ENCODE measurements at places on chromosomes 2 and 18. TPM values are rescaled to one million over a fixed set of nuclear protein-coding genes. Genes with fewer than 3 reads are reported as not detected.
A peak's percentile ranks its signal among the peaks of the same experiment; 100 is the strongest.

DNA sequence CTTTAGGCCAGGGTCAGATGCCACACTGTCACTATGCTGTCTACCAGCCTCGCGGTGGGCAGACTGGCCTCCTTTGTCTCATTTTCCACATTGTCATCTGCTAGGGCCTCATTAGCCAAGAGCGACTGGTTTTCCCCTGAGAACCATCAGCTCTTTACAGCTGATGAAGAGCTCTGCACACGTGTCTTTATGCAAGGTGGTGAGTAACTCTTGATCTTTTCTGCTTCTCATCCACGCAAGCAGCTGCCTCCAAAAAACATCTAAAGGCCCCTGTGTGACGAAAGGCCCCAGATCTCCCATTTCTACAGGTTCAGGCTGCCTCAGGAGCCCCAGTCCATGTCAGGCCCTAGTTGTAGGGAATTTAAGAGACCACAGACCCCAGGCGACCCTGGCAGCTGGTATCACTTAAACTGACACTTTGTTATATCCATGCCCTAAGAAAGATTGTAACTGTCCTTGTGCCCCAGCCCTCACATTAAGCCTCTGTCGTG lies 52.9 kb downstream of the DPYSL5 start:
- DNase-seq: no peak

GRCh38 chr2:7812231-7812995 lies 869.4 kb upstream of the ID2 start:
- no peak for DNase-seq

DNA sequence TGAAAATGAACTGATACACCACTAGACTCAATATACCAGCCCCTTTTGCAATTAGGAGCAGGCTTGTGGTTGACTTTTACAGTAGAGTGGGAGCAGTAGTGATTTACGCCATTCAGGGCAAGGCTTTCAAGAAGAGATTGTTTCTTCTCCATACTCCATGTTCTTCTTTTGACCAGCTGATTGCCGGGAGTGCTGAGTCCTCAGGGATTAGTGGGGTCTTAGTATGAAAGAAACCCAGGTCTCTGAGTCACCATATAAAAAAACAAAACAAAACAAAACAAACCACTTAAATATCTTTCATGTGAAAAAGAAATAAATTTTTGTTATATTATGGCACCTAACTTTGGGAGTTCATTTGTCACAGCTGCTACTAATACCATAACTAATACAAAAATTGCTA lies 465.6 kb upstream of the TRIB2 start:
- no peak for DNase-seq

GRCh38 chr2:26675651-26676255 lies 16.8 kb upstream of the KCNK3 start:
- DNase-seq: peak; percentile 34

- DNase-seq: no peak
These were observed 192.8 kb downstream of the PTGR3 start for GRCh38 chr18:75016025-75016717.

GRCh38 chr2:6487765-6488164 lies 377.9 kb downstream of the CMPK2 start:
- DNase-seq: no peak

GRCh38 chr2:86243272-86243671 lies 44.0 kb downstream of the MRPL35 start:
- no peak for DNase-seq

DNA sequence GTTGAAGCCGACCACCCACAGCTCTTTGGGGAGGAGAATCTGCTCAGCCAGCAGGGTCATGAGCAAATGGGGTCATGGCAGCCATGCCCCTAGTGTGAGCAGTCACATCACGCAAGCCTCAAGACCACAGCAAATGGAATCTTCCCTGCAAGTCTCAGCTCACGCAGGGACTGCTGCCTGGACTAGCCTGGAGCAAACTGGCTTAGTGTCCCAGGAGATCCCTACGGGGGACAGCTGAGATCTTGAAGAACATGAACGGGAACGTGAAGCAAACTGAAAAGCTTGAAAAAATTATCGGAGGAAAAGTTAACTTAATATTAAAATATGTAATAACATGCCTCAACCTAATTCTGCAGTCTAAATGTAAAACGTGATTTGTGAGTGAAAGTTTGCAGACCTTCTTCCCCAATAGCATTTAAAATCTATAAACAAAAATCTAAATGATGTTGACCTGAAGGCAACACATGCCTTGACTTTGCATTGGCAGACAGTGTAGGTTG lies 118.4 kb downstream of the FAM124B start:
- peak; percentile 22 for DNase-seq

GRCh38 chr2:43085505-43085904 lies 140.9 kb downstream of the ZFP36L2 start:
- DNase-seq: no peak

GRCh38 chr2:113117541-113118262 lies 9.7 kb upstream of the IL1RN start:
- peak; percentile 37 for DNase-seq

- DNase-seq: no peak
These were observed 1097.5 kb upstream of the ZEB2 start for GRCh38 chr2:145617420-145617819.

- no peak for DNase-seq
These were observed 84.3 kb downstream of the EFEMP1 start for GRCh38 chr2:55839182-55839819.

LBX2 gene
- total RNA-seq: 1.0 TPM

ANO7 gene
- total RNA-seq: 1.2 TPM

- peak; percentile 47 for DNase-seq
These were observed 591 bp downstream of the ASXL2 start for GRCh38 chr2:25877431-25878360.

DNA sequence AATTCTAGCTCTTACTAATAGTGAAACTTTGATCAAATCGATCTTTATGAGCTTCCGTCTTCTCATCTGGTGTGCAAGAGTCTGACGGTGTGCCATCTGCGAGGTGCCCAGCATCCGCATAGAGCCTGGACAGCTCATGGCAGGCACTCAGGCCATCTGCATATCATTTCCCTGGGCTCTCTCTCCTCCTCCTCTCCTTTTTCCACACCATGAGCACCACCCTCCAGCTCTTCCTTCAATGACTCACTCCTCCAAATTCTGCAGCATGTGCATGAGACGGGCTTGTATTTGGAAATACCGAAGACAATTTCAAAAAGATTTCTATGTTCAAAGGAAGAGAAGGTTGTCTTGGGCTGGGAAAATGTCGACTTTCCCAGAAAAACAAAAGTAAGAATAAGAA lies 161.1 kb downstream of the CCBE1 start:
- DNase-seq: no peak

GRCh38 chr2:215376103-215376780 lies 59.6 kb downstream of the FN1 start:
- DNase-seq: no peak

DNA sequence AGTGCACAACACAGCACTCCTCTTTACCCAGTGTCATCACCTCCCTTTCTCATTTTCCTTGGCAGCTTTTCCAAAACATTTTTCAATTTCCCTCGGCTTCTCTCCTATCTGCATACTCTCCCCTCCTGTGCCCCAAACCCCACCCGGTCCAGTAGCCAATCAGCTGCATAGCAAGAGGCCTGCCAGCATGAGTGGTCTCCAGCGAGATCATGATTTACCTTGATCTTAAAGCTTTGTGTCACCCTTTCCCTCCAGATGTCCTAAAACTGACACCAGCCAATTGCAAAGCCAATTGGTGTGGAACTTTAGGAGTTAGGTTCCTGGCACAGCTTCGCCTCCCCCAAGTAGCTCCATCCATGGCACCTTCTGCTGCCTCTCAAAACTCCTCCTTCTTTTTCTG lies 45.2 kb upstream of the SH3RF3 start:
- DNase-seq: no peak

MGAT4A gene
- 28.2 TPM for total RNA-seq

DNA sequence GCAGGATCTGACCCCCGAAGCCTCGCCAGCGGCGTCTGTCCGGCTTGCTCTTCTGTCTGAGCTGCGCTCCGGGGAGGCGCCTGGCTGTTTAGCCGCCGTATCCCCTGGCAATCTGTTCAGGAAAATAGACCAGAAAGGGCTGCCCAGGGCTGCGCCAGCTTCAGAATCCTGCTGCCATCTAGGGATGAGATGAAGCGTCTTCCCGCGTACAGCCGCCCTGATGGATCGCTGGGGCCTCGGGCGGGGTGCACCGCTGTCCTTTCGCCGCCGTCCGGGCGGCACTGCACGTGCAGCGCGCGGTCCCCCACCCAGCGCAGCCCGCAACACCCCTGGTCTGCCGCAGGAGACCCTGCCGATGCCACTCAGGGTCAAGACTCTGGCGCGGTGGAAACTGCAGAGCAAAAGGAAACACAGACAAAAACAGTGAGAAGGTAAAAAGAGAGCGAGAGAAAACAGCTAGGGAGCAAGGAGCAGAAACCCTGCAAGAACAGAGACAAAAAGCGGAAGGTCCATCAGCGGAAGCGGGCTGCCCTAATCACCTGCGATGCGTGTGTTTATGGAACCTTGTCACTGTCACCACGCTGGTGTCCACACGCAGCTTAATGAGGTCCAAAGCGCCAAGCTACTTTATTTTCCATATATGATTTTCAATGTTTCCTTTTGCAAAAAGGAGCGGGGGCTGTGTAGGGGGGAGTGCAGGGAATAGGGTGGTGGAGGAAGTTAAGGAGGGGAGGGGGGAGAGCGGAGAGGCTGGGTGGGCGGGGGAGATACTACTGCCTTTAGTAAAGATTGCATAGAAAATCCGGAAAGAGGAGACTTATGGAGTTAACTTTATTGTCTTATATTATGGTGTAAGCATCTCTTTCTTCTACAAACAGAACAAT lies 2113.3 kb upstream of the PIK3C3 start:
- DNase-seq: peak; percentile 47

- DNase-seq: no peak
These were observed 113.2 kb downstream of the ACKR3 start for GRCh38 chr2:236682651-236683422.

EMILIN1 gene
- total RNA-seq: 41.1 TPM

DNA sequence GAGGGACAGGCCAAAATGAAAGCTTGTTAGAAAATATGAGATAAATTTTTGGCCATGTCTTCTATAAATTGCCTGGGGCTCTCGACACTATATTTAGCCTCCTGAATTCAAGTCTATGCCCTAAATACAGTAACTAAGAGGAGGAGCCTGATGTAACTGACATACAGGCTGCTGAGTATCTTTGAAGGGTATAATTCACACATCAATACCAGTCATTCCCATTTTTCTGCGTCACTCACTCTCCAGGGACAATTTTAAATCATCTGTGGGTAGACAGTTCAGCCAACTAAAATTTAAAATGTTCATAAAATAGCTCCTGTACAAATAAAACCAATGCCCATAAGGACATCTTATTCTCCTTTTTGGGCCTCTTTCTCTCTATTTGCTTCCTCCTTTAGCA lies 105.9 kb downstream of the AP1S3 start:
- no peak for DNase-seq

DYNAP gene
- not detected for total RNA-seq

DNA sequence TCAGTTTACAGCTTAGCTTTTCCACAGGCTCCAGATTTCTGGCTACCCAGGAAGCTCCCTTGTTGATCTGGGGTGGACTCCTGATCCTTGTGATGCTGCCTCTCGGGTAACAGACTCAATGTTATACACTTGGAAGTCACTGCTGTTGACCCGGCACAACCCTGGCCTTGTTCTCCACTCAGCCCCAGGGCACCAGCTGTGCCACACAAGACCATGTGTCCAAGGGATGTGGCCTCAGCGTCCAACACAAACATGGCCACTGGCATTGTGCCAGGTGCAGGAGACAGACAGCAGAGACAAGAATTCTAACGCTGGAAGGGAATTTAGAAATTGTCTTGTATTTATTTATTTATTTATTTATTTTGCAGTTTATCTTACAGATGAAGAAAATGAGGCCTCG lies 39.0 kb upstream of the PPP4R1 start:
- DNase-seq: peak; percentile 49

CAPN14 gene
- total RNA-seq: 0.26 TPM

DNA sequence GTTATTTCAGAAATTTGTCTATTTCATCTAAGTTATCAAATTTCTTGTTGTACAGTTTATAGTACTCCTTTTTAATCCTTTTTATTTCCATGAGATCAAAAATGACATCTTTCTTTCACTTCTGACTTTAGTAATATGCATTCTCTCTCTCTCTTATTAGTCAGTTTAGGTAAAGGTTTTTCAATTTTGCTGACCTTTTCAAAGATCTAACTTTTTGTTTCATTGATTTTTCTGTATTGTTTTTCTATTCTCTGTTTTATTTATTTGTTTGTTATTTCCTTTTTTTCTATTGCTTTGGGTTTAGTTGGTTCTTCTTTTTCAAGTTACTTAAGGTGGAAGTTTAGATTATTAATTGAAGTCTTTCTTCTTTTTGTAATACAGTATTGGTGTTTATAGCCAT lies 294.2 kb downstream of the CCDC85A start:
- DNase-seq: no peak

NAT8 gene
- total RNA-seq: not detected

GRCh38 chr2:64838817-64839216 lies 150.4 kb upstream of the SLC1A4 start:
- peak; percentile 31 for DNase-seq

- no peak for DNase-seq
These were observed 438.2 kb downstream of the NBAS start for GRCh38 chr2:15122915-15123314.

DNA sequence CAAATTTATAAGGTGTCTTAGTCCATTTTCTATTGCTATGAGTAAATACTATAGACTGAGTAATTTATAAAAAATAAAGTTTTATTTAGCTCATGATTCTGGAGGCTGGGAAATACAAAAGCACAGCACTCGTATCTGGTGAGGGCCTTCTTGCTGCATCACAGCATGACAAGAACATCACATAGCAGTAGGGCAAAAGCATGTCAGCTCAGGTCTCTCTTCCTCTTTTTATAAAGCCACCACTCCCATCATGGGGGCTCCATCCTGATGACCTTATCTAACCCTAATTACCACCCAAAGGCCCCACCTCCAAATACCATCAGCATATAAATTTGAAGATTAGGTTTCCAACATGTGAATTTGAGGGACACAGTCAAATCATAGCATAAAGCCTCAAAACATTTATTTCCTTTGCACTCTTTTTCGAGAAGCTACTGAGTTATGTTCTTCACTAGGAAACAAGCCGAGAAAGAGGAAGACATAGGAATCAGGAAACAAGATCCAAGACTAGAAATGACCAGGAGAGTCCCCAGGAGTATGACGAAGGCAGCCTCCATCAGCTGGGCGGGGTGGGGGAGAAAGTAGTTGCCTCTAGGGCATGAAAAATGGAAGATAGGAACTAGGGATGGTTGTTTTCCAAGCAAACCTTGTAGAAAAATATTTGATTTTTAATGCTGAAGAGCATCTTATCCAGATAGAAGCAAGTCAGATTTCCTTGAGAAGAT lies 24.1 kb upstream of the NABP1 start:
- DNase-seq: no peak

- no peak for DNase-seq
These were observed 72.8 kb downstream of the UPP2 start for GRCh38 chr2:158174495-158174894.

DNA sequence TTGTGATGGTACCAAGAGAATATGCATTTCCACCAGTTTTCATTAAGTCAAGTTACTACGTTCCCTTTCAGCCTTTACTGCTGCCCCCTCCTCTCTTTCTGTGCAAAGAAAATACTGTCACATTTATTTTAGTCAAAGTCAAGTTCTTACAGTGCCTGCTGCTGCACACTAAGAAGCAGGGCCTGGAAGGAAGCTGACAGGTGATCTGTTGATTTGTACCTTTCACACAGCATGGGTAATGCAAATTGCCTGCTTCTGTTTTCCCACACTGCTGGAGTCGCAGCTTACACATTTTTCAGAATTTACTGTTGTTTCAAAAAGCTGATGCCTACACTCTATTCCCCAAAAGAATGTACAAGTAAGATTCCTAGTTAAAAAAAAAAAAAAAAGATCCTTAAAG lies 48.7 kb upstream of the CD226 start:
- DNase-seq: no peak

GRCh38 chr2:11866358-11867335 lies 120.2 kb downstream of the LPIN1 start:
- DNase-seq: no peak
